ENCODE measurements at places on chromosomes 16 and 17. TPM values are rescaled to one million over a fixed set of nuclear protein-coding genes. Genes with fewer than 3 reads are reported as not detected.

The HOXB6 gene
- 5.2 TPM for total RNA-seq

- no peak for DNase-seq
Measured at GRCh38 chr17:28748852-28749515, 5.2 kb downstream of the TRAF4 start.

DNA sequence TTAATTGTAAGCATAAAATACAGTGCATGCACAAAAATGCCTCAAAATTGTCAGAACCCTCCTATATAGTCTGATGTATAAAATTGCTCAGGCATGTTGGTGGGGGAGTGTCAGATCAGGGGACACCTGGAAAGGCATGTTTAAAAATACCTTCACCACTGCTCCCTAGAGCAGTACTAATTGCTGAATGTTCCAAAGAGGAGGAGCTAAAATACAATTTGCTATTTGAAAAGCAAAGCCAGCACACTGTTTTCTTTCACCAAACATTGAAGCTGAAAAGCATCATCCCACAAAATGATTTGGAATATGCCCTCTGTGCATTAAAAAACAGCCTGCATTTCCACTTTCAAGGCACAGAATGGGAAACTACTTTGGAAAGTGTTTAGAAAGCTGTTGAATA is 2.6 kb downstream of the ADAMTS18 start:
- no peak for DNase-seq

The CAPN15 gene
- total RNA-seq, result 15.4 TPM

DNA sequence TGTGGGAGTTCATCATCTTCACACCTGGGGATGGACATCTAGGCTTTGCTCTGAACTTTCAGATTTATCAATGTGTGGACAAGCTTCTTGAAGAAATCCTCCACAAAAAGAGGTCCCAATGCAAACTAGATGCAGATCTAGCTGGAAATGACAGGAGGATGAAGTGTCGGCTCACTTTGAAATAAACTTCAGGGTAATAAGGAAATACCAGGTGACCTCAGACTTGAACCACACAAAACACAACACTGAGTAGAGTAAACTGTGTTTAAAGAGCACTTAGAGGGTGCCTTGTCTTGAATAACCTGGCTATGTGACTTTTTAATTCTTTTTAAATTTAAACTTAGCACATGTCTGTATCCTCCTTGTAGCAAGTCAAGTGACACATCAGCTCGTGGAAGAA is 27.2 kb upstream of the TEKT3 start:
- no peak for DNase-seq

The ITGAX gene
- total RNA-seq, result 1.2 TPM

DNA sequence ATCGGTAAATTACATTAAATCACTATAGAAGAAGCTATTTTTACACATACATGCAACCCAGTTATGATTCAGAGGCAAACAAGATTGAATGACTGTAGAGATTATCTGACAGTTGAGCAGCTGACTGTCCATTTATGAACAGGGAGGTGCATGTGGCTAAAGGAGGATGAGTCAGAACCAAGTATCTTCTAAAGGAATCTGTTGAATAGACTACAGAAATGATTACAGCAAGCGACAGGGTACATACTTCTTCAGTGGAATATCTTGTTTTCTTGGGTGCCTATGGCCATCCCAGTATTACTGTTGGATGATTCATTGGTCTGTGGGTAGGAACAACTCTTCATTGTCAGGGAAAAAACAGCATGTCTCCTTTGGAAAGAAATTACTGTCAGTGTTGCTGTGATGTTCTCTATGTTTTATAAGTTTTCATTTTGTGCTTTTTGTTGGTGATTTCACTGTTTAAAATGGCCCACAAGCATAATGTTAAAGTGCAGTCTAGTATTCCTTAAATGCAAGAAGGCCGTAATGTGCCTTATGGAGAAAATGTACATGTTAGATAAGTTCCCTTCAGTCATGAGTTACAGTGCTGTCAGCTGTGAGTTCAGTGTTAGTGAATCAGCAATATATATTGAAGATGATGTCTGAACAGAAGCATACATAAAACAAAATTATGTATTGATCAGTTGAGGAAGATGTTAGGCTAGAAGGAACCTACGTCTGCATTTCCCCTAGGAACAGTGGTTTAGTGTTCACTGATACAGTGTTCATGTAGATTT is 27.0 kb downstream of the CBFB start:
- peak; percentile 91 for DNase-seq

DNA sequence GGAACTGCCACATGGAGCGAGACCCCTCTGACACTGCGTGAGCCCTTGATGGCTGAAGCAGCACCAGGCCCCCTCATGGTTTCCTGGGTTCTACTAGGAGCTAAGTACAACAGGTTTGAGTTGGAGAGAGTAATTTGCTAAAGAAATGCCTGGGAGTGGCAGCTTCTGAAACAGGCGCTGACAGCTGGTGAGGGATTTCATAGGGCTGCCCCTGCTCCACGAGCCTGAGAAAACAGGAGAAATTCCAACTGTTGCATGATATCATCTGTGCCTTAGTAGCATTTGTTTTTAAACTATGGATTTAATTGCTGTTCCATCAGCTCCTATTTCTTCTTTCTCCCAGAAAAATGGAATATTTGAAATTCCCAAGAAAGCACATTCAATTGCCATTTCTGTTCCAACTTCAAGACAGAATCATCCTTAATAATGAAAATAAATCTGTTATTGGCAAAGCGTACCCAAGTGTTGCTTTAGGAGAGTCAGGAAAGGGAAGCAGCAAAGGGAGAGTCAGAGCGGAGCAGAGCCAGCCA is 78.8 kb upstream of the ANKFN1 start:
- no peak for DNase-seq

- peak; percentile 32 for DNase-seq
Measured at GRCh38 chr16:35409503-35409902, 1950.1 kb downstream of the TP53TG3F start.

The GP1BA gene
- total RNA-seq, result not detected

DNA sequence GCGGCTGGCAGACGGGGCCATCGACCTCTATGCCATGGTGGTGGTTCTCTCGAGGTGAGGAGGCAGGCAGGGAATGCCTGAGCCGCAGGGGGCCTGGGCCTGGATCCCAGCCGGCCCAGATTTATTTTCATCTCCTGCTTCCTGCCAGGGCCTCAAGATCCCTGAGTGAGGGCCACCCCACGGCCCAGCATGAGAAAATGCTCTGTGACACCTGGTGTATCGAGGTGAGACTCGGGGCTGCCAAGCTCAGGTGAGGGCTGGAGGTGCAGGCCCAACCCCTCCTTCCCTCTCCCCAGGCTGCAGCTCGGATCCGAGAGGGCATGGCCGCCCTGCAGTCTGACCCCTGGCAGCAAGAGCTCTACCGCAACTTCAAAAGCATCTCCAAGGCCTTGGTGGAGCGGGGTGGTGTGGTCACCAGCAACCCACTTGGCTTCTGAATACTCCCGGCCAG is 4.9 kb downstream of the ACADVL start:
- DNase-seq, result no peak

DNA sequence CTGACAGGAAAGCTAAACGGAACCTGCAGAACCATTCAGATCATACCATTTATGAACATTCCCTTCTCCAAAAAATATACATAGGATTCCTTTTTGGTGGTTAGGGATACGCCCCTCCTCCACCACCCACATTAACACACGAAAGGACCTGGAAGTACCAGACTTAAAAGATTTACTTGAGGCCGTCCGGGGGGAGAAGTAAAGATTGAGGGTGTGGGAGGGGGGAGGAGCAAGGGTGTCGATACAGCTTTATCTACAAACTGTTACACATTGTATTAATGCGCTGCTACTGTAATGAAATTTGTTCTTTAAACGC is 537 bp downstream of the PALB2 start:
- DNase-seq, result peak; percentile 9

The GJD3 gene
- not detected for total RNA-seq

The MBTD1 gene
- 9.0 TPM for total RNA-seq

- no peak for DNase-seq
Measured at GRCh38 chr17:10583834-10584233, 34.4 kb upstream of the MYH2 start.

The GAS2L2 gene
- total RNA-seq, result not detected

DNA sequence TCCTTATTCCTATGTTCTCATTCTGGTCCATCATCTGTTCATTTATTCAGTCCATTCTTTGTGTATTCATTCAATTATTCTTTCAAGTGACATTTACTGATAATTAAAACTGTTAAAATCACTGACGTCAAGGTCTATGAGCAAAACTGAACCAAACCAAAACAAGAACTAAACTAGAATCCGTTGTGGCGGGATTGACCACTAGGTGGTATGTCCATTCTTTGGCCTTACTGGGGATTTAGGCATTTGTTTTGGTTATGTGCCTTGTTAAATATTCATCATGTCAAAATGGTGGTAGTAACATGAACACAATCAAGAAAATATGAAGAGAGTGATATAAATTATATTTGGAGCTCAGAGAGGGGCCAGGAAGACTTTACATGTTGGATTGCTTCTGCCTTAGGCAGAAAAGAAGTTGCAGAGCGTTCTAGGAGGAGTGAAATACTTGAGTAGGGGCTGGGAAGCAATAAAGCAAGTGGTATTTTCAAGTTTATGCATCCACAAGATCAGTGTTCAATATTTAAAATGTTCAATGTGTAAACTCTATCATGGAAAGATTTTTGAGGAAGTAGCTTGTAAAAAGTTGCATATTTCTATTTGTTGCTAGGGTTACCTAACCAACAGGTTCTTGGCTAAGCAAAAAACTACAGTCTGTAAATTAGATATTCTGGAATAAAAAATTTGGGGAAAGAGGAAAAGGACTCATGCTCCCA is 129.0 kb downstream of the CDH13 start:
- peak; percentile 5 for DNase-seq

DNA sequence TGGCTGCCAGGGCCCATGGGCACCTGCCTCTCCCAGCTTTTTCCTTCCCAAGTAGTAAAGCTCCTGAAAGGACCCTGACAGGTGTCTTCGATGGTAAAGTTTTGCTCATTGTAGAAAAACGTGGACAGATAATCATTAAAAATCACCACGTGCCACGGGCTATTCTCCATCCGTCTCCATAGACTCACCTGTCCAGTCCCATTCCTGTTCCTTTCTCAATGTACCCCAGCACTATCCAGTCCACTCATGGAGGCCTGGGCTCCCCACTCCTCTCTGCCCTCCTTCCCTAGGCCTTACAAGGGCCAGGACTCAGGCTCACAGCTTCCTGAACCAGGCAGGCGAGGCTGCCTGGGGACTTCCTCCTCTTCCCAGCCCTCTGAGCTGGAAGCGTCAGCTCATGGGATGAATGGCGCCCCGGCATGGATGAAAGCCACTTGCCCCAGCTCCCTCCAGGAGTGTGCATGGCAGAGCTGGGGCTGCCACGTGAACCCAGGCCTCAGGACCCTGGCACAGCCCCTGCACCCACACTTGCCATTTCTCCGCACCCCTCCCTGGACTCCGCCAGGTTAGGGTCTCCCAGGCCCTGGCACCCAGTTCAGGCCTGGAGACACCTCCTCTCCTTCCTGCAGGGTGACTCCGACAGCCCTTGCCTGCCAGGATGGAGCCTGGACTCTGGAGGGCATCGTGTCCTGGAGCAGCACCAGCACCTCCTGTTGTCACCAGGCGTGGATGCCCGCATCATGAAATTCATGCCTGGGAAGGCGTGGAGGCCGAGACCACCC is 8.8 kb downstream of the CTRB1 start:
- no peak for DNase-seq

GRCh38 chr17:64212122-64212521 is 50.9 kb downstream of the TEX2 start:
- no peak for DNase-seq

The KLHL10 gene
- total RNA-seq, result not detected

The HOXB2 gene
- total RNA-seq, result not detected

DNA sequence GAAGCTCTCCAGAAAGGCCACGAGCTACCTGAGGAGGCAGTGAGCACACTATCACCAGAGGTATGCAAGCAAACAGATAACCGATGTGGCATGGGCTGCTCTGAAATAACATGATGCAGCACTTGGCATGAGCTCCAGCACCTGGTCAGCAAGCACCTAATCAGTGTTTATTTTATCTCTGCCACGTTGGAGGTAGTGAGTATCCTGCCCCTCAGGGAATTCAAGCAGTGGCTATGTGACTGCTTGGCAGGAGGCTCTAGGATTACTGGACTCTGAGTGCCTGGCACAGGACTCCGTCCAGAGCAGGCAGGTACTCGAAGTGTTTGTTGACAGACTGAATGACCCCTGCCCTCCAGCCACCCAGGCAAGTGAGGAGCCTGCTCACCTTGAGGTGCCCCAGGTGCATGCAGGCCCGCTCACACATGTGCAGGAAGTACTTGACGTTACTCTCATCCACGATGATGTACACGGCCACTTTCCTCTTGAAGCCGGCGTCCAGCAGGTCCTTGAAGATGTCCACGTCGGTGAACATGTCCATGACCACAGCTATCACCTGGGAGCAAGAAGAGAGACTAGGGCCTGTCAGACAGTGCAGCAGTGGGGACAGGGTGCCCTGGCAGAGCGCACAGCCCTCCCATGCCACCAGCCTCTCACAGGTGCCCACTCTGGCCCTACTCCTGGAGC is 16.6 kb downstream of the FAM83G start:
- no peak for DNase-seq

- DNase-seq, result no peak
Measured at GRCh38 chr17:32287804-32288511, 22.3 kb downstream of the RHBDL3 start.

The OR1A1 gene
- not detected for total RNA-seq

All from SK-MEL-5 (cell line).